ENCODE measurements at places on chromosomes 11 and 22.

DNA sequence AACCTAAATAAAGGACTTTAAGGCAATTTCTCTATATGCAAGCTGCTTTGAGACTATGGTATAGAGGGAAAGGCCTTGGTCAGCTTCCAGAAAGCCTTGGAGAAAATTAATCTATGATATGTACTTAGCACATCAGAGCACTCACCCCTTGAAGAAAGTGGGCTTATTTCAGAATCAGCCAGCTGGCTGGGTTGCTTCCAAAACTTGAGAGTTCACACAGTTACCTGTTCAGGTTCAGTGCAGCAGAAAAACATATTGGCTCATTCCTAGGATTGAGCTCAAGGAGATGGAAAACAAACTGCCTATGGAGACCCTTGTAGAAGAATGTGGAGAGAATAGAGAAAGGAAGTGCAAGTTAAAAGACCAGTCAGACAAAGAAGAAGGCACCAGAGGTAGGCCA, 22.7 kb downstream of the CCDC81 start:
- no peak for DNase-seq

GRCh38 chr11:126653040-126653439, 297.6 kb downstream of the ST3GAL4 start:
- no peak for DNase-seq

DNA sequence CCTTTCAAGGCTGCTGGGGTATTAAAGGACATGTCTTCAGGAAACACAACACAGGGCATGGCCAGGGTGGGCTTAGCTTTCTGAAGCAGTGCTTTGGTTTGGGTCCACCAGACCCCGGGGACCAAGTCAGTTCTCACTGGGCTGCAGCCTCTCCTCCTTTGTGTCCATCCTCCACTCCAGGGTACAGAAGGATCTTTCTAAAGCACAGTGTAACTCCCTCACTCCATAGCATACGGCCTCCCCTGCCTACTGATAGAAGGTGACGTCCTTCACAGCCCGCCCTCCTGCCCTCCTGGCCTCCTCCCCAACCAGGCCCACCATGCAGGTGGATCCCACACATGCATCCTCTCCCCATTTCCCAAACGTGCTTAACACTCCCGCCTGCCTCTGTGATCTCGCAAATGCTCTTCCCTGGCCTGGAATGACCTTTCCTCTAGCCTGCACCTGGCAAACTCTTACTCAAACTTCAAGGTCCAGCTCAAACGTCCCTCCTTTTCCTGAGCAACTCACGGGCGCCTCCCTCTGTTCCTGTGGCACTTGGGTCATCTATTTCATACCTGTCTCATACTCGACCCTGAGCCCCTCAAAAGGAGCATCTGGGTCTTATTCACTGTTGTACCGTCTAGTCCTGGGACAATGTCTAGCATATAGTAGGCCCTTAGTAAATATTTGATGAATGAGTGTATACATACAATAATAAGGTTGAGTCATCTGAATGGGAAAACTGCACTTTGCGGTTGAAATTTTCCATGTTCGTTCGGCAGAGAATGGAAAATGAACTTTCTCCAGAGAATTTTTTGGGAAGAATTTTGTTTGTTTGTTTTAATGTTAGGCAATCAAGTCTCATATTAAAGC, 187.7 kb downstream of the EFCAB6 start:
- DNase-seq = no peak

- DNase-seq = no peak
These were observed 732 bp upstream of the SORL1 start for GRCh38 chr11:121451178-121451985.

DNA sequence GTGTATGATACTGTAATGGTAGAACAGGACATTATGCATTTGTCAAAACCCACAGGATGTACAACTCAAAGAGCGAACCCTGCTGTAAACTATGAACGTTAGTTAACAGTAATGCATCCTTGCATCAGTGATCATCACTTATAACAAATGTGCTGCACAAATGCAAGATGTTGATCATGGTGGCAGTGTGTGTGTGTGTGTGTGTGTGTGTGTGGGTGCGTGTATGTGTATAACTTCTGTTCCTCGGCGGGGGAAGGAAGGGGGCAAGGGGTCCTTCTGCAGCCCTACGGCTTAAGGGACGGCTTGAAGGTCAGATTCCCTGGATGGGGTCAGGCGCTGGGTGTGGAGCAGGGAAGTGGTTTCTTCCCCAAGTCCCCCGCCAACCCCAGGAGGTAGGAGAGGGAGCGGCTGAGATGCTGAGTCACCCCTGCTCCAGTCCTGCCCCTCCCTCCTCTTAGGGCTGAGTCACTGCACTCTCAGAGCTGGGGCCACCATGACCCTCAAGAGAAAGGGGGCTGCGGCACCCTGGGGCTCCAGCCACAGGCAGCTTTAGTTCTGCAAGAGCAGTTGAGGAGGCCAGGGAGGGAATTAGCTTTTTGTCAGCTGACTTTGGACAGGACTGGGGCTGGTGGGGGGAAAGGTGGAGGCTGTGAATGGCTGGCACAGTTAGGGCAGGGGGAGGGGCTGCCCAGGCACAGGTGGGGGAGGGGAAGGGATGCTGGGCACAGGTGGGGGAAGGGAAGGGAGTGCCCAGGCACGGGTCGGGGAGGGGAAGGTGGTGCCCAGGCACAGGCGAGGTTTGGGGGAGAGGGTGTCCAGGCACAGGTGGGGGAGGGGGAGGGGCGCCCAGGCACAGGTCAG, 8.8 kb upstream of the CTSD start:
- peak; percentile 50 for DNase-seq

GRCh38 chr11:371716-372590, 2.7 kb downstream of the B4GALNT4 start:
- DNase-seq = no peak

DNA sequence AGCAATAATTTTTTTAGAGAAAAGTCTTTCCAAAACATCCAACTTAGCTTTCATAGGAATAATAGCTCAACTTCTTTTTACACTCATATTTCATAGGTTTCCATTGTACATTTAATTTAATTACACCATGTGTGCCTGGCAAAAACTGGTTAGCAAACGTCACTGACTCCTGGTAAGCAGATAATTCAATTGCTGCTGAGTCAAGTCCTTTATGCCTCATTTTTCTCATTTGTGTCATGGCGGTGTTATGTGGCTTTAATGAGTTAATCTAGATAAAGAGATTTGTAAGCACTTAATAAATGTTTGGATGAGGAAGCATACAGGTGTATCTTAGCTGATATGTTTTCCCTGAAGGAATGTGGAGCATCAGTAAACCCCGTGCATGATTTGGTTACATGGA, 41.2 kb upstream of the PAK1 start:
- DNase-seq = no peak

- no peak for DNase-seq
These were observed 43.9 kb downstream of the C11orf91 start for GRCh38 chr11:33656768-33657167.

- DNase-seq = no peak
These were observed 310.0 kb downstream of the SWAP70 start for GRCh38 chr11:9973921-9974320.

- DNase-seq = no peak
These were observed 44.8 kb upstream of the ISX start for GRCh38 chr22:35021161-35021560.

GRCh38 chr11:123443851-123444623, 14.0 kb downstream of the GRAMD1B start:
- no peak for DNase-seq

DNA sequence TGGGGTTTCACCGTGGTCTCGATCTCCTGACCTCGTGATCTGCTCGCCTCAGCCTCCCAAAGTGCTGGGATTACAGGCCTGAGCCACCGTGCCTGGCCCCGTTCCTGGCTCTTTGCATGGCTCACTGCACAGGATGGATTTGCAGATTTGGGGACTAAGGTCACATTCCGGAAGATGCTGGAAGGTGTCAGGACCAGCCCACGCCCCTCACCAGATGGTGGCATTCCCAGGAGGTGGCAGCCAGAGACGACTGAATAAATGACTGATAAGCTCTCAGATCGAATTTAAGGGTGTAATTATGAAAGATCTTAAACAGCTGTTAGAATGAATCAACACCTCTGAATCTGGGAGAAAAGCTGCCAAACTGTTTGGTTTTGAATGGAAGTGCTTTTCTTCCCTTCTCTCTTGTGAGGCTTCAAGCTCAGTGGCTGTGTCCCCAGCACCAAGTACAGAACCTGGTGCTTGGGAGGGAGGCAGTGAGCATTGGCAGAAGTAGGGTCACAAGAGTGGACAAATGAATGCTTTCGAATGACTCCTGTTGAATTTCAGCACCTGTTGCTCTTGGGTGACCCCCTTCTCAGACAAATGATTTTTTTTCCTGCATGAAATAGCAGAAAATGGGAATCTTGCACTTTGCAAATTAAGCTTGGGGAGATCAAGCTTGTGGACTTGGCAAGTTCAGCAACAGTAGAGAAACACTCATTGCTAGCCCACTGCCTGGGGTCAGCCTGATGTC, 69.6 kb downstream of the KIAA1671 start:
- no peak for DNase-seq

- no peak for DNase-seq
These were observed 30.6 kb upstream of the RFPL3 start for GRCh38 chr22:32327066-32327465.

GRCh38 chr11:116857936-116858335, 20.5 kb upstream of the APOA1 start:
- DNase-seq = no peak

DNA sequence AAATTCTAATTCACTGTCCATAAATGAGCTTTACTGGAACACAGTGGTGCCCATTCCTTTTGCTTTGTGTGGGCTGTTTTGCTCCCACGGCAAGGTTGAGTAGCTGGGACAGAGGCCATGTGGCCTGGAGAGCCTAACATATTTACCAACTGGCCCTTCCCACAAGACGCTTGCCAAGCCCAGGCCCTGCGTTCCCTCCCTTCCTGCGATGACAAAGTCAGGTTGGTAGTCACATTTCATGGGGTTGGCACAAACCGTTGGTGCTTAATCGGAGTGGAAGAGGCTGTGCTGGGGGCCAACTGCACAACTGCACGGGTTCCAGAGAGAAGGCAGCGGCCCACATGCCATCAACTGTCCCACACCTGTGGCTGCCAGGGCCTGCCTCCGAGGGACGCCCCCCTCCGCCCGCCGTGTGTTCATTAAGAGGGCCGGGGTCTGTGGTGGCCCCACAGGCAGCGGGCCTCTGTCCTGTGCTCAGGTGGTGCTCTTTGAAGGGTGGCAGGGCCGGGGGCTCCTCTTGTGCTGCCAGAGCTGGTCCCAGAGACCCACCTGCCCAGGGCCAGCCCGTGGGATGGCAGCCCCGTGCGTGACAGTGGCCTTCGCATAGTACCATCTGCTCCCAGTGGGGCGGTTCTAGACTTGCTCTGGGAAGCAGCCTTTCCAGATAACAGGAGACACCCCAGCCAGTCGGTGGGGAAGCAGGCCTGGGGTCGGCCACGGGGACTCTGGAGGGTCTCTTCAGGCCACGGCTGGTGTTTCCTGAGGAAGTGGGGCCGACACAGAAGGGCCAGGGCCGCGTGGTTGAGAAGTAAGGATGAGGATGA, 81.5 kb upstream of the CLDN5 start:
- DNase-seq = no peak

DNA sequence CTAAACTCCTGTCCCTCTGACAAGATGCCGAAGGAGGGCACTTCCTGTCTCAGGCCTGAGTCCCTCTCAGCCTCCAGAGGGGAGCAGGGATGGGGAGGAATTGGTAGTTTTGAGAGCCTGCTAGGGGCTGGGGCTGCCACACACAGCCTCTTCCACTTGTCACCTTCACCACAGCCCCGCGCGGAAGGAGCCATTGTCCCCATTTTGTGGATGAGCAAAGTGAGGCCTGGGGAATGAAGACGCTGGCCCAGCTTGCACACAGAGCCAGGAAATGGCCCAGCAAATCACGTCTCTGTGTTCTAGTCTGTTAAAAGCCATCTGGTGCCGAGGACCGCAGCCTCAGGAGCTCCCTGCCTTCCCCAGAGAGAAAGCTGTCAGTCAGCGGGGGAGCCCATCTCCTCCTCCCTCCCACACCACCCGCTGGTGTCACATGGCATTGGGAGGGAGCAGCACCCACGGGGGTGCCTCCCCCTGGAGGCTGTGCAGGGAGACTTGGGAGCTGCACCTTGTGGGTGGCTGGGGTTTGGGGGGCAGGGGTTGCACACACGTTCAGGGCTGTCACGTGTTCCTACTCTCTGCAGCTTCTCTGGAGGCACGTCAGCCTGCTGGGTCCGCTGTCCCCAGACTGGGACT, 34.6 kb downstream of the RASD2 start:
- DNase-seq = no peak

GRCh38 chr11:105273660-105274280, 134.2 kb upstream of the CARD18 start:
- DNase-seq = no peak

DNA sequence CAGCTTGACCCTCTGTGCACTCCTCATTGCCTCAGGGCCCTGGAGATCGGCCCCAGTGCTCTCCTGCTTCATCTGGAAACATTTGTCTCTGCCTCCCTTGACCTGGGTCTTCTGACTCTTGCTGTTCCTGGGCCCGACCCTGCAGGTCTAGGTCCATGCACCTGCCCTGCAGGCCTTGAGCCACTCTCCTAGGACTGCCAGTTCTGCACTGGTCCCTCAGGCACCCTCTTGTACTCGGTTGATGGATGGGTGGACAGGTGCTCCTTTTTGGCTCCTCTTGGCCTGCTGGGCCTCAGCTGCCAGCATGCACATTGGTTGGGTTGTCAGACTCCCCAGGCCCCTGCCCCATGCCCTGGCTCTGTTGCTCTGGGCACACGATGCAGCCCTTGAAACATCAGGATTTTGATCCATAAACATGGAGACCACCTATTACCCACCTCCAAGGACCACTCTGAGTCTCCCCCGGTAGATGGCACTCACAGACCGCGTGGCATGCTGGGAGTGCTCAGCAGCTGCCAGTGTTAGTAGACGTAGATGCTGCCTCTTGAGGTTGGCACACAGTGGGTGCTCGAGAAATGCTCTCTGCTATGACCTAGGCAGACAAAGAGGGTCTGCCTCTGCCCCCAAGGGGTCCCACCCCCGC, 20.2 kb upstream of the ACR start:
- DNase-seq = no peak

DNA sequence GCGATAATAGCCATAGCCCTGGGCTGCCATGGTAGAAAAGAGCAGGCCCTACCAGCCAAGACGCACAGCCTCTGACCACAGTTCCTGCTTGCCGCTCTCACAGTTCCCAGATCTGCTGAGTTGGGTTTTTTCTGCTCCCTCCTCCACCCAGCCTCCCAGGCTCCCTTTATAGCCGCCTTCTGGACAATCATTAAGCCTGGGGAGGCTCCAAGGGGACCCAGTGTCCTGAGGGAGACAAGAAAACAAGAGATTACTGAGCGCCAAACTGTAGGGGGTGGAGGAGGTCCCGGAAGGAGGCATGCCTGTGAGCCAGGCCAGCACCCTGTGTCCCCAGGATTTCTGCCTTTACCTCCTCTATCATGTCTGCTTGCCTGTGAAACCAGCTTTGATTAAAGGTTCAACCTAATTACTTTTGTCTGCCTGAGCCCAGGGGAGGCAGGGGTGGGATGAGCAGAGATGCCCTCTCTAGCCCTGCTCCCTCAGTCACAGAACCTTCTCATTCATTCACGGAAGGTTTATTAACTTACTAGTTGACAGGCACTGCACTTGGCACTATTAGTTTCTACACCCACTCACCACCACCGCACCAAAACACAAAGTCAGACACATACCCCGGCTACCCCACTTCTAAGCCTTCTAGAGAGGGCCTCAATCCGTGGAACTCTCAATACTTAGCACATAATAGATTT, 1.2 kb downstream of the SLC37A4 start:
- DNase-seq = no peak
